ENCODE measurements at places on chromosomes 6 and 20.

DNA sequence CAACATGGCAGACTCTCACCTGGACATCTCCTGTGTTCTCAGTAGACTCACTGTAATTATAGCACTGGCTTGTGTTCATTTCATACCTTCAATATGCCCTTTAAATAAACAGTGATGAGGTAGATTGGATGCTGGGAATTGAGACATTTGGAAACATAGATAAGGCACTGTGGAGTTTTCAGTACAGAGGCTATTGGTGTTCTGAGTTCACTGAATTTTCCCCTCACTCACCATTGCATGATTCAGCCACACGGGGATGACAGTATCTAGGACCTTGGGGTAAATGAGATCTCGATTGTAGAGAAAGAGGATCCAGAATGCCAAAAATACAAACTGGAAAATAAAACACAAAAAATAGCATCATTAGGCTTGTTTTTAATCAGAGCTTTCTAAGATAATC, 12.6 kb downstream of the ADTRP start:
- no peak for DNase-seq

- DNase-seq: no peak
Measured at GRCh38 chr6:162683135-162683534, 44.4 kb downstream of the PRKN start.

GRCh38 chr6:127053875-127054235, 64.6 kb upstream of the RSPO3 start:
- no peak for DNase-seq

DNA sequence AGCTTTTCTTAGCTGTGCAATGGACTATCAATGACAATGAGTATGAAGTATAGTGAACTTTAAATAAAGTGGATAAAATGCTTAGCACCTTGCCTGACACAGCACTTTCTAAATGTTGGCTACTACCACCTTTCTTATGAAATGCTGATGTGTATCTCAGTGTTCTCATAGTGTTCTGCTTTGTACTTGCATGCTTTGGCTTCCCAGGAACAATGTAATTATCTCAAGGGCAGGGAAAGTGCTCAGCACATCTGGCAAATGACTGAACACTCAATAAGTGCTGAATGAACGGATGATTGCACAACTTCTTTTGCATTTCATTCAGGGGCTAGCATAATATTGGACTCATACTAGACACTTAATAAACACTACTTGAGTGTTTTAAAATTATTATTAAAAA, 28.2 kb upstream of the NOX3 start:
- DNase-seq: no peak

GRCh38 chr6:150844371-150844770, 21.1 kb upstream of the MTHFD1L start:
- no peak for DNase-seq

DNA sequence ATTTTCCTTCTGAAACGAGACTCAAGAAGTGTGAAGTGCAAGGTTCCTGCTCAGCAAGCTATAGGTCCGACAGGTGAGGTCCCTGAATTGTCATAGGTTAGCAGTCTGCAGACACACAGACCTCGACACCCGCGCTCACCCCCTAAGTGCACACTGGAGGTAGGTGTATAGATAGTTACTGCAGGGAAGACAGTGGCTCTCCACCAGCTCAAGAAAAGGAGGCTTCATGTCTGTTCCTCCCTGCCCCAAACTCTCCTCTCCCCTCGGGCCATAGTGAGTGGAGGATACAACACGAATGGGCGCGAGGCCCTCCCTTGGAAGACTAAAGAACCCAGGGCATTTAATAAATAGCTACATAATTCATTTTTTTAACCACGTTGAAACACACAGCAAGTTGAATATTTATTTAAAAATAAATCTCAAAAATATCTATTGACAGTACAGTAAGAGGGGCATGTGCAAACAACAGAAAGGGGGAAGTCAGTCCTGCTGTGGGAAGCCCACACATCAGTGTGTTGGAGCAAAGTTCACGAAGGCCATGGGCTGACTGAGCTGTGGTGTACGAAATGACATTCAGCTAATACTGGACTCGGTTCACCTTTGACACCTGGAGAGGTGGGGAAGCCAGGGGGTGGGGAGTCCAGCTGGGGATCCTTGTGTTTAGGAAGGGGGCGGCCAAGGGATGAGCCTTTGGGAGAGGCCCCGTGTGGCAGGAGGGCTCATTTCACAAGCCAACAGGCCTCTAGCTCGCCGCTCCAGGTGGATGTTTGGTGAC, 10.7 kb downstream of the SPATA2 start:
- DNase-seq: no peak

DNA sequence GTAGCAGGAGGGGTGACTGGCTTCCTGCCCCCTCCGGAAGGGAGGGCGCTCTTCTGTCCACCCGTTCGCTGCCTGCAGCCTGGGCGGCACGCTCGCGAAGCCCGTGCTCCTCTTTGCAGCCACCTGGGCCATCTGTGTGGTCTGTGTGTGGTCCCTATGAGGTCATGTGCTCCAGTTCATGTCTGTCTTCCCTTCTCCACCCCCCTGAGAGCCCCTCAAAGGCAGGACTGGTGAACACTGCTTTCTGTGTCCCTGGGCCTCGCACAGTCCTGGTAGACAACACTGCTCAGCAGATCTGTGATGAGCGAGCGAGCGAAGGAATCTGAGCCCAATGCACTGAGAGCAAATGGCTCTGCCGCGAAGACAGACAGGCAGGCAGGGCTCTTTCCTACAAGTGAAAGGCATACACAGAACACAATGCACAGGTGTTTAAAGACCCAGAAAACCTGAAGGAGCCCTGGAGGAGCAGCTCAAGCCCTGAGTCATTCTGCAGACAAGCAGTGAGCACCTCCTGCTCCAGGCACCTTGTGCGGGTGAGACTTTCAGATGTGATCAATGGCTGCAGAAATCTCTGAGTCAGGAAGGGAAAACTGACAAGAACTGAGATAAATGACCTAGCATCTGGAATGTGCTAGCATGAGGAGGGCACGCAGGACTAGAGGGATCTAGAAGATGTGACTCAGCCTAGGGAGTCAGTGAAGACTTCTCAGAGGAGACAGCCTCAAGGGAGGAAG, 27.1 kb downstream of the PPP1R3G start:
- no peak for DNase-seq

GRCh38 chr6:129331450-129332138, 378.4 kb downstream of the ARHGAP18 start:
- no peak for DNase-seq

DNA sequence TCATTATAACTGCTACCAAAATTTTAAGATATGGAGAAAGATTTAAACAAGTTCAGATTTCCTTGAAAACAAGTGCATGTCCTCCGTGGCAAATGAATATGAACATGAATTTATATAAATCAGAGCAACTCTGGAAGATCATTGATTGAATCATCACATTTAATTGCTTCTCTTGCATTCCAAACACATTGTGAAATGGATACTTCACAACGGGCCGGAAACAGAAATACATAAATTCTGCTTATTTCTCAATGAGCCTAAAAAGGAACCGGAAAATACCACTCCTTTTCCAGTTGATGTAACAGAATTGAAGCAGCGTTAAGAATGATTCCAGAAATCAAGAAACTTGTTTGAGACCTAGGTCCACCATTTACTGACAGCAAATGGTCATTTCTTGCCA, 134.6 kb upstream of the BTN3A2 start:
- DNase-seq: no peak

GRCh38 chr6:2224847-2225382, 20.5 kb downstream of the GMDS start:
- DNase-seq: no peak

- DNase-seq: no peak
Measured at GRCh38 chr6:75306064-75306463, 21.5 kb upstream of the TMEM30A start.

GRCh38 chr6:42786525-42786985, 4.7 kb downstream of the BICRAL start:
- no peak for DNase-seq

GRCh38 chr6:114288701-114289495, 53.9 kb downstream of the HS3ST5 start:
- DNase-seq: no peak

DNA sequence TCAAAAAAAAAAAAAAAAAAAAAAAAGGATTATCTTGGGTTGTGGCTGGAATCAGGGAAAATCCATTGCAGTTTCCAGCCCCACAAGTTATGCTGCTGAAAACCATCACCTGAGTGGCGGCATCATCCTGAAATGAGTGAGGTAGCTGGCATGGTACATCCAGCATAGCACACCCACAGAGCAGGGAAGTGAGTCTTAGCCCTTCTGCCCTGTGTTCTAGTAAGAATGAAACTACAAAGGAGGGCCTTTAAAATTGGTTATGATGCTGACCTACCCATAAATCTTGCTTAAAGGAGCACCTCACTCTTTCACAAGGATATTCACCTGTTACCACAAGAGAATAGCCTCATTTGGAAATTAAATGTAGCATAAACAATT, 119.2 kb downstream of the NFATC2 start:
- no peak for DNase-seq

- no peak for DNase-seq
Measured at GRCh38 chr6:19988555-19988954, 151.4 kb downstream of the ID4 start.

DNA sequence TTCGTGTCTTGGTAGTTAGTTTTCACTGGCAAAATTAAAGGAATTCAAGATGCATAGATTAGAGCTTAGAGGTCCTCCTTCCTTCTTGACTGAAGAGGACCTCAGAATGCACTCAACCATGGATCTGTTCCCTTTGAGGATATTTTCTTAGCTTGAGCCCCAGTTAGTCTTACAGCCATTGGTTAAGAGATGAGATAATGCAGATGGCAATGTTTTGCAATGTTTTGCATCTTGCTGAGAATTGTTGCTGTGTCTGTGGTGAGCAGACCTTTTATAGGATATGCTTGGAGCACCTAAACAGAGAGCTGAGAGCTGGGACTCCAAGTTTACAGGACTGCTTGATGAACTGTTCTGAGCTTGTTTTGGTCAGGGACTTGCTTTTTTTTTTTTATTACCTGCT, 107.5 kb downstream of the TMEM170B start:
- no peak for DNase-seq

DNA sequence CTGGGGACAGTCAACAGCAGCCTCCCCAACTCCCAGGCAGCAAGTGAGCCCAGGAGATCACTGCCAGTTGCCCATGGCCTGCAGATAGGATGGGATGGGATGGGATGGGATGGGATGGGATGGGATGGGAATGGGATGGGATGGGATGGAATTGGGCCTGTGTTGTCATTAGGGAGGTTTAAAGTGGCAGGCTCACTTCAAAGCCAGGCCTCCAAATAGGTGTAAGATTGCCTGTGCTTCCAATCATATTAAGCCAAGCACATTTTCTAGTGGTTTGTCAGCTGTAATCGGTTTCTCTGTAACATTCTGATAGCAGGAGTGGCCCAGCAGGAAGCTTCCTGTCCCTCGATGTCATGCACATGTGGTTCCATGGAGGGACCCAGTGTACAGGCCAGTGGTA, 82.7 kb upstream of the NXT1 start:
- no peak for DNase-seq

GRCh38 chr6:13486679-13487121, 700 bp downstream of the GFOD1 start:
- peak; percentile 46 for DNase-seq

DNA sequence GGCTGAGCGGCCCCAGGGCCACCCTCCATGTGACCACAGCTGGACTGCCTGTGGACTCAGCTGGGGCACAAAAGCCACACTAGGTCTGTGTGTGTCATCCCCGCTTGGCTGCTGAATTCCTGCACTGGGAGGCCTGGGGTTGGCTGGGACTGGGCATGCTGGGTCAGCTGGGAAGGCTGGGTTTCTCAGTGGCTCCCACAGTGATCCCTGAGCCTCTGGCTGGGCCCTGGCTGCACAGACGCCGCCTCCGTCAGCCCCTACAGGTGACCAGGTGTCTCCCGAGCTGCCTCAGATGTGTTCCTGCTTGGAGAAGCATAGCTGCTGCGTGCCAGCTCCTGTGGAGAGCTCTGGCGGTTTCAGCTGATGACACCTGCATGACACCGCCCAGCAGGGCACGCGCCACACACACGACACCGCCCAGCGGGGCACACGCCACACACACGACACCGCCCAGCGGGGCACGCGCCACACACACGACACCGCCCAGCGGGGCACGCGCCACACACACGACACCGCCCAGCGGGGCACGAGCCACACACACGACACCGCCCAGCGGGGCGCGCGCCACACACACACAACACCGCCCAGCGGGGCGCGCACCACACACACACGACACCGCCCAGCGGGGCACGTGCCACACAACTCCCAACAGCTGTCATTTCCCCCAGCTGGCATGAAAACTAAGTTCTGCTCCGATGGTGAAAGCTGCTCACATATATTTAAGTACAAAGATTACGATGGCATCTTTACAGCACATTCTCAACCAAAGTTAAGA, 88.8 kb downstream of the TAF4 start:
- DNase-seq: no peak

GRCh38 chr20:42261766-42262270, 643.6 kb upstream of the CHD6 start:
- no peak for DNase-seq

DNA sequence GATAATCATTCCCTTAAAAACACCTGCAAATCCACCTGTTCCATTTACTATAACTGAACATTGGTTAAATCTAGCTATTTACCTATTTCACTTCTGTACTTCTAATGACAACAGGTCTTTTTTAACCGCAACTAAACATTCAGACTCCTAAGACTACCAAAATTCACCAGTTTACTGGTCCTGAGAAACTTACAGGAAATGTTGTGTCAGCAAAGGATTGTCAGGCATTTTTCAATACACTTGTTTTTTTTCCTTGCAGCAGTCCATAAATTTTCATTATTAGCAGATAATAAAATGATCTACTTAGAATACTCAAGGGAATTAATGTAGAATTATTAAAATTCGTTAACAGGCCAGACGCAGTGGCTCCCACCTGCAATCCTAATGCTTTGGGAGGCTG, 5.3 kb downstream of the ZUP1 start:
- DNase-seq: no peak

GRCh38 chr6:105769197-105769596, 316.9 kb upstream of the PRDM1 start:
- DNase-seq: no peak

DNA sequence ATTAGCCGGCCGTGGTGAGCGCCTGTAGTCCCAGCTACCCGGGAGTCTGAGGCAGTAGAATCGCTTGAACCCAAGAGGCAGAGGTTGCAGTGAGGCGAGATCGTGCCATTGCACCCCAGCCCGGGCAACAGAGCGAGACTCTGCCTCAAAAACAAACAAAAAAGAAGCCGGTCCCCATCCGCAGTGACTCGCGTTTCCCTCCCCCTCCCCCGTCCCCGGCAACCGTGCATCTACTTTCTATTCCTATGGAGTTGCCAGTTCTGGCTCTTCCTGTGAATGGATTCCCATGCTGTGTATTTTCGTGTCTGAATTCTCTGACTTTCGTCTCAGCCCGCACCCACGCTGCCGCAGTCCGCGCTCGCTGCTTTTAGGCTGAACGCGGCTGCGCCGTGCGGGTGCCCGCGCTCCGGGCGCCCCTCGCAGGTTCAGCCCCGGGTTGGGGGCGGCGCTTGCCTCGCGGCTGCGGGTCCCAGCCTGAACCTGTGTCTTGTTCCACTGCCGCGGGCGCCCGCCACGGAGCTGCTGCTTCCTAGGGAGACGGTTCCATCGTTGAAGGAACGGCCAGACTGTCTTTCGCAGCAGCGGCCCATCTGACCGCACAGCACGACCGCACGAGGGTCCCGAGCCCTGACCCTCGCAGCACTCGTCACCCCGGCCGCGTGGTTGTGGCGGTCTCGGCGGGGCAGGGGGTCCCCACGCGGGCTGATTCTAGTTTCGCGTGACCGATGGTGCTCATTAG, 1.1 kb upstream of the MRGBP start:
- peak; percentile 44 for DNase-seq

All from stimulated activated CD8-positive, alpha-beta memory T cell treated with anti-CD3 and anti-CD28 coated beads, Interleukin-4, amount 100 ng/mL, for 4 hours (primary cell).